ENCODE measurements at places on chromosomes 7 and 10. TPM values are rescaled to one million over a fixed set of nuclear protein-coding genes. Genes with fewer than 3 reads are reported as not detected.

Gene ATOH7
- not detected for total RNA-seq

Gene ACTR3C
- 7.8 TPM for total RNA-seq

Gene PLAC9
- total RNA-seq, result 25.4 TPM

Gene NKX2-3
- total RNA-seq, result not detected

Gene PLOD3
- 46.4 TPM for total RNA-seq

Gene NPFFR1
- total RNA-seq, result not detected

Gene PPP1R17
- not detected for total RNA-seq

Gene AKR1C8
- total RNA-seq, result not detected

Gene KNDC1
- 0.65 TPM for total RNA-seq

Gene HERC4
- total RNA-seq, result 497 TPM

Gene H2BK1
- total RNA-seq, result not detected

Gene NEUROD6
- not detected for total RNA-seq

Gene GNGT1
- not detected for total RNA-seq

Gene CDHR3
- total RNA-seq, result 7.8 TPM
